ENCODE measurements at places on chromosomes 6 and 20. TPM values are rescaled to one million over a fixed set of nuclear protein-coding genes. Genes with fewer than 3 reads are reported as not detected.

DNA sequence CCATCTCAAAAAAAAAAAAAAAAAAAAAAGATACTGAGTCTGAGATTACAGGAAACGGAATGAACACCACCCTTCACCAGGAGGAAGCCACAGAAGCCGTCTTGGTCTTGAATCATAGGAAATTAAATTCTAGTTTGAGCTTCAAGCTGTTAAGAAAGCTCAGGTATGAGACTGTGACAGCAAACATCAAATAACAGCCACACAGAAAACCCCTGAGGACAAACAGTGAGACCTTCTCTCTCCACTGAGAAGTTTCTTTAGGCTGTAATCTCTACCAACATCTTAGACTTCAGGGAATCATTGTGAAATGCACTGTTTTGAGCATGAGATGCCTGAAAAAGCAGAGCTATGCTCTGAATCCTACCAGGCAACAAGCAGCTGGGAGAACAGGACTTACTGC lies 30.8 kb downstream of the PDE10A start:
- H3K4me1 ChIP-seq, result no peaks in the 10 kb centered on the region
- no peak for DNase-seq
- H3K27me3 ChIP-seq, result no peaks in the 10 kb centered on the region
- H3K36me3 ChIP-seq, result no peaks in the 10 kb centered on the region

DNA sequence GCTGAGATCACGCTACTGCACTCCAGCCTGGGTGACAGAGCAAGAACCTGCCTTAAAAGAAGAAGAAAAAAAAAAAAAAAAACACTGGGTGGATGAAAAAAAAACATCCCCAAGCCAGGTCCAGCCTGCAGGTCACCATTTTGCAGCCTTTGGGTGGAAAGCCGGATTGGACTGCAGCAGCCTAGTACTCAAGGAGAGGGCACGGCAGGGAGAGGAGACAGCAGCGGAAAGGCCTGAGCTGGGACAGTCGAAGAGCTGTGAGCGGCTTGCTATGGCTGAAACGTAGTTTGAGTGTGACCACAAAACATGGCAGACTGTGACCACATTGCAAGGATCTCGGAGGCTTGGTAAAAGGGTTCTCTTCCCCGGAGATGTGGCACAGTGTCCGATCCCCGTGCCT lies 173.0 kb downstream of the NFATC2 start:
- H3K27me3 ChIP-seq, result no peaks in the 10 kb centered on the region
- peaks cover 37% of the 10 kb centered on the region for H3K4me1 ChIP-seq
- H3K36me3 ChIP-seq, result no peaks in the 10 kb centered on the region
- H3K4me3 ChIP-seq, result no peak overlapping the region
- no peak overlapping the region for H3K27ac ChIP-seq
- DNase-seq, result no peak

- no peaks in the 10 kb centered on the region for H3K27me3 ChIP-seq
- no peak overlapping the region for H3K27ac ChIP-seq
- H3K36me3 ChIP-seq, result no peaks in the 10 kb centered on the region
- no peak overlapping the region for H3K4me3 ChIP-seq
- DNase-seq, result no peak
- peaks cover 7% of the 10 kb centered on the region for H3K4me1 ChIP-seq
These were observed 151.7 kb downstream of the THBS2 start for GRCh38 chr6:169101981-169102380.

GRCh38 chr6:5302220-5302946 lies 41.1 kb downstream of the FARS2 start:
- H3K4me1 ChIP-seq, result no peaks in the 10 kb centered on the region
- no peak overlapping the region for H3K4me3 ChIP-seq
- DNase-seq, result no peak
- H3K27ac ChIP-seq, result no peak overlapping the region
- H3K36me3 ChIP-seq, result no peaks in the 10 kb centered on the region

DNA sequence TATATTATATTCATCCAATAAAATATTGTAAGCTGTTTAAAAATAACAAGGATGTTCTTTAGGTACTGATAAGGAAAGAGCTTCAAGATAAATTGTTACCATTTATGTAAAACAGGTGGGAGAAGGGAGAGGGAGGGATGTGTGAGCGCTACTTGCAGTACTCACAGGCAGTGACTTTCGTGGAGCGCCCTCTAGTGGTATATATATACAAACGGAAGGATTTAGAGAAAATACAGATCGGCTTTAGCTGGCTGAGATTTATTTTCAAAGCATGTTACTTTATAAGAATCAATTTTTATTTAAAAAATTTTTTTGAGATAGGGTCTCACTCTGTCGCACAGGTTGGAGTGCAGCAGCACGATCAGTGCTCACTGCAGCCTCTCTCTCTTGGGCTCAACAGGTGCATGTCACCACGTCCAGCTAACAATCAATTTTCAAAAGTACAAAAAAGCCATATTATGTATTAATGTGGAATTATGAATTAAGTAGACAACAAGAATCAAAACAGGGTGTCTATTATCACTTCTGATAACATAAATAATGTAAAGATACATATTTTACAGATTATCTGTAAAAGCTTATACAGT lies 3.3 kb upstream of the MOG start:
- H3K4me1 ChIP-seq, result peaks cover 11% of the 10 kb centered on the region
- H3K27ac ChIP-seq, result no peak overlapping the region
- H3K27me3 ChIP-seq, result peaks cover 5% of the 10 kb centered on the region
- H3K4me3 ChIP-seq, result no peak overlapping the region
- H3K36me3 ChIP-seq, result no peaks in the 10 kb centered on the region

Gene C6orf141
- 0.90 TPM for total RNA-seq

Gene ZMYND8
- 53.8 TPM for total RNA-seq

Gene ELOVL2
- total RNA-seq, result 0.60 TPM
